ENCODE measurements at places on chromosomes 5 and 9. TPM values are rescaled to one million over a fixed set of nuclear protein-coding genes. Genes with fewer than 3 reads are reported as not detected.

DNA sequence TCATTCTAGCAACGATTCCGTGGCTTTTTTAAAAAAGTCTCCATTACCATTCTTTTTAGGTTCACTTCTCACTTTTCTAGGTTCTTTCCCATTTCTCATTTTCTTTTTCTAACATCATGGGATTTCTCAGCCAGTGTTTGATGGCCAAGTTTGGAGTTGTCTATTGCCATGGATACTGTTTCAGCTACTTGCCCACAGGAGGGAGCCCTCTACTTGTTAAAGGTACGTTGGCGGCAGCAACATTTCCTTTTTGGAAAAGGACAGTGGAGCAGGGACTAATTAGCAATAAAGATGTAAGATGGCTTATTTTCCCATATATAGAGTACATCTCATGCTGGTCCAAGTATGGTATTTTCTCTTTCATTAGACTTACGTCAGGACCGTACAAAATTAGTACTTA, 2257.5 kb upstream of the C9orf72 start:
- no peak for DNase-seq

- no peak for DNase-seq
These were observed 439.6 kb upstream of the PTGER4 start for GRCh38 chr5:40240111-40240510.

DNA sequence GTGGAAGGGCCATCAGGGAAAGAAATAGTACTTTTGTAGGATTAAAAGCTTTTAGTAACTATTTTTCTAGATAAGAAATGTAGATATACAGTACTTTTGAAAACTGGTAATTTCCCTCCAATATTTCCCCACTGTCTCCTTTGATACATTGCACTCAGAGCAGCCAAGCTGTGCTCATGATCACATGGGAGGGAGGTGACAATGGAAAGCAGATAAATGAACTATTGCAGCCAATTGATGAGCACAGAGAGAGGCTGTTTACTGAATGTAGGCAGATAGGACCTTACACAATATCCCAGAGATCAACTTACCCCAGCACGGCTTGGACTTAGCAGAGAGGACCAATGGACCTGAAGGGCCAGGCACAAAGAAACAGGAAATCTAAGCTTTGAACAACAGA, 178.0 kb upstream of the NREP start:
- DNase-seq, result no peak

The OMD gene
- total RNA-seq, result 3.4 TPM

The P4HA2 gene
- total RNA-seq, result 10.1 TPM

The SLC25A48 gene
- 0.91 TPM for total RNA-seq

The NPR3 gene
- total RNA-seq, result 3.6 TPM

The CTSV gene
- total RNA-seq, result 1.3 TPM

The CCL27 gene
- not detected for total RNA-seq

Data from cerebellum (tissue), 4 donors.